ENCODE measurements at places on chromosomes 4 and X.

GRCh38 chr4:163284304-163284703 is 48.1 kb downstream of the NPY1R start:
- no peak for DNase-seq

DNA sequence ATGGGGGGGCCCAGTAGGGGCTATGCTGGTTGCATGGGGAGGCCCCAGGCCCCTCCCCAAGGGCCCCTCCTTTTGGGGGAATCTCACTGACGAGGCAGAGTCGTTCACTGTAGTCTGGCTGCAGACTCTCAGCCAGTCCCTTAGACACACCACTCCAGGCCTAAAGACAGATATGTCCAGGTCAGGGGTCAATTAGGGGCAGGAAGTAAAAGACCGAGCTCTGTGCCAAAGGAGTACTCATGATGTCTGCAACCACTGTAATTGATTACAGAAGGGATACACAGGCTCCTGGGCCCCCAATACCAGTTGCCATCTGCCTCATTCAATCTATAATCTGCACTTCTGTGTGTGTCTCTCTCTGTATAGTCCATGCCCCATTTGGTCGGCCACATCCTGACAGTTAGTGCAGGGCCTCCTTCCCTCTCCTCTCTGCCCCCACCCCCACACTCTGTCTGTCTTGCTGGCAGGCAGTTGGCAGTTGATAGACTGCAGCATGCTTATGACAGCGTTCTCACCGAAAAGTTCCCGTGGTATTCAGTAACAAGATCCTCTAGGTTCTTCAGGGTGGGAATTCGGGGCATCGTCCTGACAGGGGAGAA is 1.3 kb upstream of the CXorf65 start:
- DNase-seq = no peak

GRCh38 chr4:76216975-76217814 is 3.6 kb upstream of the SCARB2 start:
- DNase-seq = no peak

DNA sequence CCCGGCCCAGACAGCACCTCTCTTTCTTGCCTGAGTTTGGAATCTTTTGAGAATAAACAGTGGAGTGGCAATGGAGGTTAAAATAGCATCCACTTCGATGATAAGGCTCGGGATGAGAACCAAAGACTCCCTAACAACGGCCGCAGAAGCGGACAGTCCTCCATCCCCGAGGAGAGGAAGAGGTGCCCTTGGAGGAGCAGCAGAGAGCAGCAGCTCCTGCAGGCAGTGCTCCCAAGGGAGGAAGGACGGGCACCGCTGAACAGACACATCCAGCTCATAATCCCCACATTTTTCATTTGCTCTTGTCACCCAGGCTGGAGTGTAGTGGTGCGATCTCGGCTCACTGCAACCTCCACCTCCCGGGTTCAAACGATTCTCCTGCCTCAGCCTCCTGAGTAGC is 61.3 kb downstream of the DCTD start:
- no peak for DNase-seq

DNA sequence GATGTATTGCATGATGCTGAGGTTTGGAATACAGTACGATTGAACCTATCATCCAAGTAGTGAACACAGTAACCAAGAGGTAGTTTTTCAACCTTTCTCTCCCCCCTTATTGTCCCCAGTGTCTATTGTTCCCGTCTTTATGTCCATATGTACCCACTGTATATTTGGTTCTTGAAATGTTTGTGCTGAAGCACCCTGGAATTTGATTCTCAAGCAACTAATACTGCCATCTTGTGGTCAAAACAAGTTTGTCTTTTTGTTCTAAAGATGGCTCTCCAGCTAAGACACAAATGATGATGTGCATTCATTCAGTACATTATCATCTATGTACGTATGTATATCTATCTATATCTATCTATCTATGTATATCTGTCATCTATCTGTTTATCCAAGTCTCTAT is 33.5 kb upstream of the DCX start:
- DNase-seq = peak; percentile 80

DNA sequence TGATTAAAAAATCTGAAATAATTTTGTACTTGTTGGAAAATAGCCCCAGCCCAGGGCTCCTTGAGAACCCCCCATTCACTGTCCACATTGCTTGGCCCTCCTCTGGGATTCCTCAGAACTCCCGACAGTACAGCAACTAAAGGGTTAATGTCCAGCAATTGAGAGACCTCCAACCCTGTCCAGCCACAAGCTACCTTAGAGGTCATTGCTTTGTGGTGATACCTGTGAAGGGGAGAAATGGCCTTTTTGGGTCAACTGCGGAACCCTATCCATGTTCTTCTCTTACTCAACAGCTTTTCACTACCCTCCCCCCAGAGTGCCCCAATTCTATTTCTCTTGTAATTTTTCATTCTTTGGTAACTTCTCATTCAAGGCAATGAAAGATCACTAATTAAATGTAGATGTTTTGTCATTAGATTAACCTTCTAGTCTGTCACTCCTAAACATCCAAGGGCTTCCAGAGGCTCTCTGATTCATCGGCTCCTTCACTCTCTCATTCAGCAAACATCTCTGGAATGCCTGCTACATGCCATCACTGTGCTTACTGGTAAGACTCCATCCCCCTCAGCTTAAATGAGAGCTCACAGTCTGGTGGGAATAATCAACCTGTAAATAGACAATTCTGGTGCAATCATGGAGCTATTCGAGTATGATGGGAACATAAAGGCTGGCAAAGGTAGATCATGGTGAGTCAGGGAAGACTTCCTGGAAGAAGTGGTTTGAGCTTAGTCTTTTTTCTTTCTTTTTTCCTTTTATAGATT is 241.4 kb upstream of the PGRMC2 start:
- DNase-seq = no peak

Measured in eye (tissue), 1 donor.